Lung (tissue), 17 donors: ENCODE measurements at places on chromosomes 3 and 15. TPM values are rescaled to one million over a fixed set of nuclear protein-coding genes. Genes with fewer than 3 reads are reported as not detected.

DNA sequence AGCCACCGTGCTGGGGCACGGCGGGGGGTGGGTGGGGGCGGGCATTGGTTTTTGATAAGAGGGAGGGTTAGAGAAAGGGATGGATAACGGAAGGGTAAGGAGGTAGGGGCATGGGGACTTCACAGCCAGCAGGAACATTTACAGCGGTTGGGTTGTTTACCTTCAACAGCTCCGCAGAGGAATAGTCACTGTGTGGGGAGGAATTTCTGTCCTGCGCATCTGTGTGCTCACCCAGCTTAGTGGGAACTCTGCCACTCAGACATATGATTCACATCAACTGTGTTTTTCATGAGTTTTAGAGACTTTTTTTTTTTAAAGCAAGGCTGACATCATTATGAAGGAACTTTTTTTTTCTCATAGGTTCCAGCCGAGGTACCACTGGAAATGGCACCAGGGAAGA lies 19.6 kb downstream of the CHRD start:
- H3K4me1 ChIP-seq: no peaks in the 10 kb centered on the region
- H3K4me3 ChIP-seq: no peak overlapping the region
- no peak overlapping the region for H3K27ac ChIP-seq

FILIP1L gene
- polyA plus RNA-seq: 17.3 TPM

- DNase-seq: peak; percentile 31
- H3K36me3 ChIP-seq: peaks cover 19% of the 10 kb centered on the region
- no peak overlapping the region for H3K4me3 ChIP-seq
- no peak overlapping the region for H3K27ac ChIP-seq
- no peaks in the 10 kb centered on the region for H3K27me3 ChIP-seq
Measured at GRCh38 chr15:89150287-89150686, 62.0 kb downstream of the ABHD2 start.

DNA sequence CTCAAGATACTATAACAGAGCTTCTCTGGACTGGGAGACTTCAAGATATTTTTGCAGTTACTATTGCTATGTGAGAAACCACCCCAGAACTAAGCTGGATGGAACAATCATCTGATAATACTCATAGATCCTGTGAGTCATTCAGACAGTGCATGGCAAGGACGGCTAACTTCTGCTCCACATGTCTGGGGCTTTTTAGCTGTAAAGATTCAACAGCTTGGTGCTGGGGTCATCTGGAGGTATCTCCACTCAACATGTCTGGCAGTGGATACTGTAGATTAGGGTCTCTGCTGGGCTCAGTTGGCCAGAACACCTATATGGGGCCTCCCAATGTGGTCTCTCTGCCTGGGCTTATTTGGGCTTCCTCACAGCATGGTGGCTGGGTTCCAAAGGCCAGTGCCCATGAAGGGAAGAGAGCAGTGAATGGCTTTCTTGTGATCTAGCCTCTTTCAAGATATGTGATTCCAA lies 117.3 kb upstream of the SLC7A14 start:
- no peak overlapping the region for H3K4me3 ChIP-seq
- no peak overlapping the region for H3K27ac ChIP-seq
- no peaks in the 10 kb centered on the region for H3K4me1 ChIP-seq
- H3K36me3 ChIP-seq: no peaks in the 10 kb centered on the region
- DNase-seq: no peak

DNA sequence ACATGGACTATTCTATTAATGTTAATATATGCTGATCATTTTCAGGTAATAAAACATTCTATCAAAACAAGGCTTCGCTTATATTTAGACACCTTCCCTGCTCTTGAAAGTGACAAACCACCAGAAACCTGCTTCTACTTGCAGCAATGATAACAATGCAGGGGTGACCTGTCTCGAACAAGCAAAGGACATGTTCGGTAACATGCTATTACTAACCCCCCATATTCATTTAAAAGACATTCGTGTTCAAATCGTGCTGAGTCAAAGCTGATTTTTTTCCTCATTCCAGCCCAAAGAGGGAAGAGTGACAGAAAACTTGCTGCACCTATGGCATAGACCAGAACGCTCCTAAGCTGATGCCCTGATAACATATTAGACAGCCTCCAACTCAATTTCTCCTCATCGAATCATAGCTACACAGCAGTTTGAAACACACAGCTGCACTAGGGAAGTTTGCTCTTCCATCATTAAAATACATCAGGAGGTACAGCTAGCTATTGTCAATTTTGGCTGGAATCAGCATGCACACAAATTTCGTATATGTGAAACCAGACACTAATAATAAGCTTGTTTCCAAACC lies 341.5 kb downstream of the FOXP1 start:
- no peak for DNase-seq
- H3K27ac ChIP-seq: no peak overlapping the region
- H3K27me3 ChIP-seq: no peaks in the 10 kb centered on the region
- H3K4me3 ChIP-seq: no peak overlapping the region
- H3K4me1 ChIP-seq: peaks cover 36% of the 10 kb centered on the region
- no peaks in the 10 kb centered on the region for H3K36me3 ChIP-seq

- no peaks in the 10 kb centered on the region for H3K36me3 ChIP-seq
- no peak within 1 kb of the TSS for H3K27ac ChIP-seq
- peak within 1 kb of the TSS; percentile 15 for H3K4me3 ChIP-seq
- peak; percentile 82 for DNase-seq
Measured at GRCh38 chr3:38649500-38650247, at the start of gene SCN5A. SCN5A (minus strand) TSS chr3:38649687; CDS start chr3:38633307, 16,380 bp downstream.

PLOD2 gene
- polyA plus RNA-seq: 20.7 TPM

- H3K27me3 ChIP-seq: no peaks in the 10 kb centered on the region
- no peak for DNase-seq
- no peak overlapping the region for H3K27ac ChIP-seq
- H3K4me3 ChIP-seq: no peak overlapping the region
- H3K4me1 ChIP-seq: no peaks in the 10 kb centered on the region
Measured at GRCh38 chr3:197730200-197730599, 6.5 kb downstream of the RUBCN start.

DNA sequence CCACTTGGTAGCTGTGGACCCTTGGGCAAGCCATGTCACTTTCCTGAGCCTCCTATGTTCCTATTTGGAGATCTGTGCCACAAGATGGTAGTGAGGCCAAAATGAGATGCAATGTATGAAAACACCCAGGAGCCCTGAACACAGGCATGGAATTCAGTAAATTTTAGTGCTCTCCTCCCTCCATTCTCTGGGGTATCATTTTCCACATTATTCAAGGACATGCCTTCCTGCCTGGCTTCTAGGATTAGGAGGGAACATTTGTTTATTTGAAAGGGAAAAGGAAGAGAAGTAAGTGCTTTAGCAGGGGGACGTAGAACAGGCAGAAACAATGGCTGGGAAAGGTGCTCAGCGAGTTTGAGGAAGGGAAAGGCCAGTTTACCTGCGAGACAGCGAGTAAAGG lies 98.8 kb downstream of the ATG7 start:
- no peaks in the 10 kb centered on the region for H3K27me3 ChIP-seq
- no peak for DNase-seq
- no peak overlapping the region for H3K27ac ChIP-seq
- H3K4me3 ChIP-seq: no peak overlapping the region
- no peaks in the 10 kb centered on the region for H3K36me3 ChIP-seq

- no peaks in the 10 kb centered on the region for H3K4me1 ChIP-seq
- no peak for DNase-seq
- H3K27me3 ChIP-seq: no peaks in the 10 kb centered on the region
- no peak overlapping the region for H3K27ac ChIP-seq
- H3K36me3 ChIP-seq: no peaks in the 10 kb centered on the region
Measured at GRCh38 chr3:129056451-129057173, 4.0 kb upstream of the GP9 start.

GRCh38 chr15:66685638-66686150 lies 16.3 kb upstream of the SMAD6 start:
- no peaks in the 10 kb centered on the region for H3K27me3 ChIP-seq
- H3K4me1 ChIP-seq: no peaks in the 10 kb centered on the region
- H3K27ac ChIP-seq: no peak overlapping the region

- H3K27ac ChIP-seq: no peak overlapping the region
- no peak for DNase-seq
- no peaks in the 10 kb centered on the region for H3K27me3 ChIP-seq
Measured at GRCh38 chr15:38093931-38094330, 158.7 kb upstream of the SPRED1 start.

GRCh38 chr3:81214631-81215030 lies 546.8 kb downstream of the GBE1 start:
- no peak overlapping the region for H3K4me3 ChIP-seq
- no peak for DNase-seq
- no peaks in the 10 kb centered on the region for H3K36me3 ChIP-seq
- no peaks in the 10 kb centered on the region for H3K27me3 ChIP-seq
- H3K27ac ChIP-seq: no peak overlapping the region
- no peaks in the 10 kb centered on the region for H3K4me1 ChIP-seq

FETUB gene
- polyA plus RNA-seq: not detected

DNA sequence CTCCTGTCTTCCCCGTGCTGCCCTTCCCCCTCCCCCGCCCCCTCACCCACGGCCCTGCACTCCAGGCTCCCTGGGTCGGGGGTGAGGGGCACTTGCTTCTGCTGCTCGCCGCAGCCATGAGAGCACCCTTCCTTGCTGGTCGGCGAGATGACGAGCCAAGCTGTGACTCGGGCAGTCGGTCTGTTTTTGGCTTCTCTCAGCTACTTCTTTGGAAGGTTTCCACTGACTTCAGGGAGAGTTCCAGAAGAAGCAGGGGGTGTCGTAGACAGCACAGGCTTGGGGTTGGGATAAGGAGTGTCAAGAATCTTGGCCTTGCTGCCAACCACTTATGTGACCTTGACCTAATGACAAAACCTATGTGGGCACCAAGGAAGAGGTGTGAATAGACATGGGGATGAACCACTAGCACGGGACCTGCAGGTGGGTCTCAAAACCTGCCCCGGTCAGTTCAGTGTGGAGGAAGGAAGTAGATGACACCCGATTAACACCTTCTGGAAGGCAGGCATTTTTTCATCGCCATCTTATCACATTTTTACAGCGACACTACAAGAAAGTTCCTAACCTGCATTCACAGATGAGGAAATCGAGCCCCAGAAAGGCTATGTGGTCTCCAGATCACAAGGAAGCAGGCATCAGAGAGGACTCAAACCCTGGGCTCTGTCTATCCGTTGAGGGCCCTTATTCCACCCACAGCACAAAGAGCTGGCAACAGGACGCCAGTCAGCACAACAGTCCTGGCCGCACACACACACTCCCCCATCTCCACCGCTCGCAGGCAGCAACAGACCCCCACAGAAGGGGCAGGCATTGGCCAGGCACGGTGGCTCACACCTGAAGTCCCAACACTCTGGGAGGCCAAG lies 120.9 kb downstream of the LIPC start:
- peaks cover 15% of the 10 kb centered on the region for H3K4me1 ChIP-seq
- no peaks in the 10 kb centered on the region for H3K36me3 ChIP-seq
- no peaks in the 10 kb centered on the region for H3K27me3 ChIP-seq
- no peak overlapping the region for H3K4me3 ChIP-seq
- H3K27ac ChIP-seq: no peak overlapping the region

- no peak overlapping the region for H3K27ac ChIP-seq
- no peaks in the 10 kb centered on the region for H3K4me1 ChIP-seq
- no peaks in the 10 kb centered on the region for H3K36me3 ChIP-seq
- H3K4me3 ChIP-seq: no peak overlapping the region
Measured at GRCh38 chr15:45729141-45729540, 94.3 kb downstream of the SQOR start.

SEMA7A gene
- polyA plus RNA-seq: 6.6 TPM

GRCh38 chr3:120469882-120470301 lies 19.1 kb upstream of the FSTL1 start:
- DNase-seq: no peak
- no peaks in the 10 kb centered on the region for H3K4me1 ChIP-seq
- peak overlapping the region; percentile 61 for H3K27ac ChIP-seq
- H3K27me3 ChIP-seq: no peaks in the 10 kb centered on the region

ZDHHC19 gene
- 2.6 TPM for polyA plus RNA-seq

GRCh38 chr15:74621936-74622335 lies 6.3 kb downstream of the CLK3 start:
- H3K27ac ChIP-seq: no peak overlapping the region
- no peaks in the 10 kb centered on the region for H3K27me3 ChIP-seq
- peaks cover 79% of the 10 kb centered on the region for H3K36me3 ChIP-seq

DNA sequence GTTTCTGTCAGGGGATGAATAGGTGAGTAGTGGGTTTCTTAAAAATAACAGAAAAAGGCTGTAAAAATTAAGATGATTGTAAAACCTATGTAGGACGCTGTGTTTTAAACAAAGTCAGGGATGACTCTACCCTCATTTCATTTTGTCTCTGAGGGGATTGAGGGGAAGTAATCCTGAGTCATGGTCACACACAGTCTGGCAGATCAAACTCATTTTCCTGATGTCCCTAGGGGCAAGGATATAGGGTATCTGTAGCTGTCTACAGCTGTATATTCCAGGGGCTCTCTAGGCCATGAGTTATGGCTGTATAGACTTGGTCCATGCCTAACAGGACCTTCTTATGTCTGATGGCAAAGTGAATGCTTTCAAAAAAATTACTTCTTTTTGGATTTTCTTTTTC lies 421.1 kb downstream of the PDCD6IP start:
- H3K4me3 ChIP-seq: no peak overlapping the region
- DNase-seq: no peak
- H3K27me3 ChIP-seq: no peaks in the 10 kb centered on the region
- H3K36me3 ChIP-seq: no peaks in the 10 kb centered on the region

DNA sequence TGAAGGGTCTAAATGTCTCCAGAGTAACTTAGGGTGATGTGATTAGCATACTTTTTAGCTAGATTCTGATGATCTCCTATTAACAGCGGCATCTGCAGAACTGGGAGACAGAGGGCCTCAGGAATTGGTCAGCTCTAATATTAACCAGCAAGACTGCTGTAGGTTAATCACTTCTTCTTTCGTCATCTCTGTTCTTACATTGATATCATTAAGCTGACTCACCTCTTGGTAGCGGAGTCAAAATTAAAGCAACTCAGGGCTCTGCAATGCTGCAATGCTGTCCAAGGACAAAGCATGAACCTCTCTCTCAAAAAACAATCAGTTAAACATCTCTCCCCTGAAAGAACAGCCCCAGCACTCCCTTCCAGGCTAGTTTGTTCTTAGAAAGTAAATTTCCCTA lies 57.5 kb upstream of the TRA2B start:
- no peaks in the 10 kb centered on the region for H3K27me3 ChIP-seq
- no peaks in the 10 kb centered on the region for H3K36me3 ChIP-seq
- H3K4me3 ChIP-seq: no peak overlapping the region
- DNase-seq: no peak
- H3K4me1 ChIP-seq: peaks cover 7% of the 10 kb centered on the region
- no peak overlapping the region for H3K27ac ChIP-seq
